ENCODE measurements at places on chromosomes 4 and X.

- DNase-seq = peak; percentile 67
These were observed at the start of gene TMEM185A for GRCh38 chrX:149631234-149632165. Gene TMEM185A, minus strand, starts transcription at chrX:149631792. Its CDS starts 212 bp downstream, at chrX:149631580.

DNA sequence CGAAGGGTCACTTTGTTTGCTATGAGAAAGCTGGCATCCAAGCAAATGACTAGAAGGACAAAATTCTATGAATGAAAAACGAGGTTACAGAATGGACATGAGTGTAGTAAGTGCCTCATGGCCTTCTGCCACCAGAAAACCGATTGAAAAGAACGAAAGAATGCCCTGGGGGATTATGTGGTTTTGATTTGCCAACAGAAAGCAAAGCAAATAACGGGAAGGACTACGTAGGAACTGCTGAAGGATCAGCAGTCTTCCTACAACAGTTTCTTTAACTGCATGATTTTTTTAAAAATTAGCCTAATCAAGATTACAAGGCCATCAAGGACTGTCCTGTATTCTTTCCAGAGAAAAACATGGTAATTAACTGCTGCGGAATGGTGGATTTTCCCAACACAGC, 50.6 kb downstream of the NRK start:
- no peak for DNase-seq

DNA sequence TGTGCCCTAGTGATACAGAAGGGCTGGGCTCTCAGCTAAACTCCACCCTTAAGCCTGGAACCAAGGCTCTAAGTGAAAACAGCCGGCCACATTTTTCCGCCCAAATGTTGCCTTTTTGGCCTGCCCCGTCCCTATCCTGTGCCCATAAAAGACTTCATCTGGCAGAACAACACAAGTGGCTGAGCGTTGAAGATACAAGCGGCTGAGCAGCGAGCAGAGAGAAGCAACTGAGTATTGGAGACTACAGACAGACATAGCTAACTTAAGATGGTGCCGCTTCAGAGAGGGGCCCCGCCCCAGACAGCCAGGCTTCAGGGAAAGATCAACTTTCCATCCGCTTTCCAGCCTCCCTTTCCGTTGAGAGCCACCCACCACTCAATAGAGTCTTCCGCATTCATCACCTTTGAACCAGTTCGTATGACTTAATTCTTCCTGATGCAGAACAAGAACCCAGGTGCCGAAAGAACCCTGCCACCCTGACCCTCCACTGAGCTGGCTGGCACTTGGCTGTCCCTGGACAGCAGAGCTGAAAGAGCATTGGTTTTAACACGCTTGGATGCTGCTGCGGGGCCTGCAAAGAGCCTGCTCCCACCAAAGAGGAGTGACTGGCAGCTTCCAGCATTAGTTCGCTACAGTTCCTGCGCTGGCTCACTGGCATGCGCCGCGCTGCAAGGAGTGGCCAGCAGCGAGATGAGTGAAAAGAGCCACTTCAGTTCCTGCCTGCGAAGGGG, 853.2 kb upstream of the INTU start:
- no peak for DNase-seq

DNA sequence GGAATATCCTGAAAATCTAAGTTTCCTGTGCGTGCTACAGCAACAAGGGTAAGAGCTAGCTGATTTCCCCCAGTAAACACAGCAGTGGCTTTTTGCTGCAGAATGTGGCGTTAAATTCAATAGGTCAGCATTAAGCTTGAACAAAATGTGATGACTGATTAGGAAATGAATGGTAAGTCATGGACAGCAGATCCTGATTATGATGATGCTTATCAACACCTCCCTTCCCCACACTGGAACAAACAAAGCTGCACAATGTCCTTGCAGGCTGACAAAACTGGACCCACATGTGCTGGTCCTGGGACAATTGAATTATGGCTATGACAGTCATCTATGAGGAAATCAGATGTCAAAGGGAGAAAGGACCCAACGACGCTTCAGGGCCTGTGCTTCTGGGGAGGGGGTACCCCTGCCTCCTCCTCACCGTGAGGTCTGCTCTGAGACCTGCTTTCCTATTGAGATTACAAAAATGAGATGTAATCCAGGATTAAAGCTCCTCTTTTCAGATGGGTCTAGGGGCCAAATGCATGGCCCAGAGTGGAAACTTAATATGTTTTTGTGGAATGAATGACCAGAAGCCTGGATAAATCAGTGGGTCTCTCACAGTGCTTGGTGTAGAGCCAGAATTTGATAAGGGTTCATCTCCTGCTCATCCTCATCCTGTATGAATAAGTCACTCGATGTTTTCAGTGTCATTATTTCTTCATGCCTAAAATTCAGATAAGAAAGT, 32.0 kb upstream of the BOD1L1 start:
- DNase-seq = no peak

GRCh38 chrX:123648028-123648810, 84.6 kb downstream of the THOC2 start:
- DNase-seq = peak; percentile 7

DNA sequence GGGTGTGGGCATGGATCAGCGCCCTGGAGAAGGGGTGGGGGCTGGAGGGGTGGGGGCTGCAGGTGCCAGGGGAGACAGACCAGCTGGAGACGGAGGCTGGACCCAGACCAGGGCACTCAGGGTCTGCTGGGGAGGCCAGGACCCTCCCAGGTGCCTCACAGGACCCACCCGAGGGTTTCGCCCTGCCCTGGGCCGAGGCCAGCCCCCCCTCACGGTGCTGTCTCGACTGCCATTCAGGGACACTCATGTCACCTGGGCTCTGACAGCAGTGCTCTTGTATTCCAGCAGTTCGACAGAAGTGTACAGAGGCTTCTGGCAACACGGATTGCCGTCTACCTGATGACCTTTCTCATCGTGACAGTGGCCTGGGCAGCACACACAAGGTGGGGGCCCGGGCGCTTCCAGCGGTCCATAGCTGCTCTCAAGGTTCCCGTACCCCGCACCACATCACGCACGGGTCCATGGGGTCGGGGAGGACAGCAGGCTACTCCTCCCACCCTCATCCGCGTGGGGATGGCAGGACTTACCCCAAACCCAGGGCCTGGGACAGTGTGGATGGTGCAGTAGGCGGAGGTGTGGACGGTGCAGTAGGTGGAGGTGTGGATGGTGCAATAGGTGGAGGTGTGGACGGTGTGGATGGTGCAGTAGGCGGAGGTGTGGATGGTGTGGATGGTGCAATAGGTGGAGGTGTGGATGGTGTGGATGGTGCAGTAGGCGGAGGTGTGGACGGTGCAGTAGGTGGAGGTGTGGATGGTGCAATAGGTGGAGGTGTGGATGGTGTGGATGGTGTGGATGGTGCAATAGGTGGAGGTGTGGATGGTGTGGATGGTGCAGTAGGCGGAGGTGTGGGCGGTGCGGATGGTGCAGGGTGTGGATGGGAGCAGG, 18.1 kb downstream of the TMEM175 start:
- DNase-seq = no peak

GRCh38 chr4:164904336-164904735, 27.4 kb downstream of the APELA start:
- DNase-seq = no peak

- DNase-seq = no peak
These were observed 22.9 kb upstream of the SOWAHD start for GRCh38 chrX:119735467-119735866.

- DNase-seq = no peak
These were observed 43.3 kb downstream of the NYX start for GRCh38 chrX:41490446-41490845.

DNA sequence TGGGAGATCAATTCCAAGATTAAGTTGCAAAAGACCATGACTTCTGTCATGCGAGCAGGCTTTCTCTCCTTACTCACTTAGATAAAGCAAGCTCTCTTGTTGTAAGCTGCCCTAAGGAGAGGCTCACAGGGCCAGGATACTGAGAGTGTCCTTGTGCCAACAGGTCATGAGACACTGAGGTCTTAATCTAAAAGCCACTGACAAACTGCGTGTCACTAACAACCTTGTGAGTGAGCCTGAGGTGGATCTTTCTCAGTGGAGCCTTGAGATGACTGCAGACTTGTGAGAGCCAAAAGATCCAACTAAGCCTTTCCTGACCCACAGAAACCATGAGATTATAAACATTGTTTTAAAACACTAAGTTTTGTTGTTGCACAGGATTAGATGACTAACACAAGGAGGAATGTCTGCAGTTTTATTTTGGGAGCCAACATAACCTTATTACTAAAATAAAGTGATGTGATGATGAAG, 170.5 kb downstream of the SLC39A8 start:
- no peak for DNase-seq

DNA sequence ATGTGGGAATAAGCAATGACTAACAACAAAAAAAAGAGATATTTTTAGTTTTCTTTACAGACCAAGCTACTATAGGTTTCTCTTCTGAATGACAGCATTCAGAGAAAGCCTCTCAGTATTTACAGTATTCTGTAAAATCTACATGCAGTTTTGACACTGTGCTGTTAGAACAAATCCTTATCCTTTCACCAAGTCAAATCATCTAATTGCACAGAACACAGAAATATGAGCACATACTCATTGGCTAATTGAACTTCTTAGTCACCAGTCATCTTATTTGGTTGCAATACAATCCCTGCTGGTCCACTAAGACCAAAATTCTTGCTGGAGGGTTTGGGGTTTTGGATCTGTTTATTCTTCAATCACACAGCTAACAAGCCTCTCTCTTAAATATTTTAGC, 5.7 kb downstream of the ACOT9 start:
- no peak for DNase-seq

GRCh38 chr4:39502019-39502663, 25.1 kb downstream of the UGDH start:
- no peak for DNase-seq

GRCh38 chr4:20760053-20760452, 59.8 kb downstream of the PACRGL start:
- no peak for DNase-seq

GRCh38 chrX:20382518-20383297, 116.0 kb upstream of the RPS6KA3 start:
- no peak for DNase-seq

- DNase-seq = no peak
These were observed 102.5 kb downstream of the DDIT4L start for GRCh38 chr4:100087743-100088142.

- no peak for DNase-seq
These were observed 173.1 kb upstream of the KLF3 start for GRCh38 chr4:38490753-38491446.

DNA sequence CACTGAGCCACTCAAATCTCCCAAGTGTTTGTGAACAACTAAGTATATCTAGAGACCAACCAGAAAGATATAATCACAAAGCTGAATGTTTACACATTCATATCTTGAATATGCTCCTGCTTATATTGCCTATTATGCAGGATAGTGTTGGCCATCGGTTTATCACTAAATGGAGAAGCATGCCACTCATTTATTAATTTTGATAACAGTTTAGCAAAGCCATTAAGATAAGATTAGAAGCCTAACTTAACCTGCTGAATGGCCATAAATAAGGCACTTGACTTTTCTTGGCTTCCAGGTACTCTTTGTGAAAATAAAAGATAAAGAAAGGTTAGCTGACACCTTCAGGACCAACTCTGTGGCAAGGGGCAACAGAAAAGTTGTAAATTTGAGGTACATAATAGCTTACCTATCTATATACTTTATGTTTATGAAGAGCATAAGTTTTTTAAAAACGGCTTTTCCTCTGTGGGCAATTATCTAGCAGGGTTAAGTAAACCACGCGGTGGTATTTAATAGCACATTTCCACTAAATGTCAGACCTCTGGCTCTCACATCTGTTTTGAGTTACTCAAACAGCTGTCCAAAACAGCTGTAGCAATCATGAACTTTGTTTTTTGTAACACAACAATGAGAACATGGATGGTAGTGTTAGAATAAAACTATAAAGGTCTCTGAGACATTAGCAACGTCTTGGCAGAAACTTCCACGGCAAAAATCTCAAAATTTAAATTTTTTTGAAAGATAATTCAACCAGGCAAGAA, 58.8 kb upstream of the FTHL17 start:
- no peak for DNase-seq

- DNase-seq = no peak
These were observed 11.1 kb downstream of the CENPU start for GRCh38 chr4:184722798-184723197.

GRCh38 chrX:39133971-39134370, 332.7 kb downstream of the MID1IP1 start:
- DNase-seq = no peak

DNA sequence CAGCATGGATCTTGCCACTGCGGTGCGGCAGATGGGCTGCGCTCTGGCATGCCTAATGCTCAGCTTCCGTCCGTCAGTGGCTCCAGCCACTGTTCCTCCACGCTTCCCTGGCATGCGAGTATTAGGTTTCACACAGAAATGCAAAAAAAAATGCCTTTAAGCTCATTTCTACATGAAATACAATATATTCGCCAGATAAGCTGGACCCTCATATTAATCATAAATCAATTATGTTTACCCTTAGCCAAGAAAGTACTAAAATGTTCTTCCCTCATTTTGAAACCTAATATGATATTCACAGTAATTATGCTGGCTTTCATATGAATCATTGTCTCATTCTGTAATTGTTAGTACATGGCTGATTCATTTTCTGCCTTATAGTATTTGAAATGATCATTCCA, 115.5 kb upstream of the FAM241A start:
- DNase-seq = no peak

- no peak for DNase-seq
These were observed 1.3 kb upstream of the USP51 start for GRCh38 chrX:55490974-55491373.

All from T follicular helper cell (primary cell).